Stimulated activated CD4-positive, alpha-beta T cell treated with anti-CD3 and anti-CD28 coated beads, Interleukin-2, amount 100 ng/mL, for 24 hours (primary cell): ENCODE measurements at places on chromosomes 3 and 15.
A peak's percentile ranks its signal among the peaks of the same experiment; 100 is the strongest.

- DNase-seq, result no peak
Observed at GRCh38 chr3:112046599-112046998, 12.1 kb downstream of the TMPRSS7 start.

DNA sequence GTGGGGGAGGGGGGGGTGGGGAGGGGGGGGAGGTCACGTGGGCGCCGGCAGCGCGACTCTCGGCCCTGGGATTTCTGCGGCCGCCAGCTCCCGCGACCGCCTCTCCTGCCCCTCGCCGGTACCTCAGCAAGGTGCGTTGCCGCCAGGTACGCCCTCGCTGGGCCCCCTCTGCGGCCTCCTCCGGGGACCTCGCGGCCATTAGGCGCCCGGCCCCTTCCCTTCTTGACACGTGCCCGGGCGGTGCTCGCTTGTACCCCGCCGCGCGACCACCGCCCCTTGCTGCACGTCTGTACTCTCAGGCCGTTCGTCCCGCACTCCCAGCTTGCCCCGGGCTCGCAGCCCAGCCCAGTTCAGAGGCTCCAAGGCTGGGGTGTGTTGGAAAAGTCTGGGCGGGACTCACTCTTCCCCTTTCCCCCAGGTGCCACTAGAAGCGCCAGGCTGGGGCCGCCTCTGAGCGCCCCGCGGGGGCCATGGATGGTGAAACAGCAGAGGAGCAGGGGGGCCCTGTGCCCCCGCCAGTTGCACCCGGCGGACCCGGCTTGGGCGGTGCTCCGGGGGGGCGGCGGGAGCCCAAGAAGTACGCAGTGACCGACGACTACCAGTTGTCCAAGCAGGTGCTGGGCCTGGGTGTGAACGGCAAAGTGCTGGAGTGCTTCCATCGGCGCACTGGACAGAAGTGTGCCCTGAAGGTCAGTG, at the start of gene MAPKAPK3:
MAPKAPK3 (plus strand) TSS at position 56 of the 696 bp plus-strand sequence; CDS start at position 471, 415 bp downstream.
- no peak for DNase-seq

GRCh38 chr15:82314769-82315518, 34.3 kb downstream of the GOLGA6L10 start:
- no peak for DNase-seq

GRCh38 chr3:102059145-102059943, 210.0 kb downstream of the NFKBIZ start:
- no peak for DNase-seq

DNA sequence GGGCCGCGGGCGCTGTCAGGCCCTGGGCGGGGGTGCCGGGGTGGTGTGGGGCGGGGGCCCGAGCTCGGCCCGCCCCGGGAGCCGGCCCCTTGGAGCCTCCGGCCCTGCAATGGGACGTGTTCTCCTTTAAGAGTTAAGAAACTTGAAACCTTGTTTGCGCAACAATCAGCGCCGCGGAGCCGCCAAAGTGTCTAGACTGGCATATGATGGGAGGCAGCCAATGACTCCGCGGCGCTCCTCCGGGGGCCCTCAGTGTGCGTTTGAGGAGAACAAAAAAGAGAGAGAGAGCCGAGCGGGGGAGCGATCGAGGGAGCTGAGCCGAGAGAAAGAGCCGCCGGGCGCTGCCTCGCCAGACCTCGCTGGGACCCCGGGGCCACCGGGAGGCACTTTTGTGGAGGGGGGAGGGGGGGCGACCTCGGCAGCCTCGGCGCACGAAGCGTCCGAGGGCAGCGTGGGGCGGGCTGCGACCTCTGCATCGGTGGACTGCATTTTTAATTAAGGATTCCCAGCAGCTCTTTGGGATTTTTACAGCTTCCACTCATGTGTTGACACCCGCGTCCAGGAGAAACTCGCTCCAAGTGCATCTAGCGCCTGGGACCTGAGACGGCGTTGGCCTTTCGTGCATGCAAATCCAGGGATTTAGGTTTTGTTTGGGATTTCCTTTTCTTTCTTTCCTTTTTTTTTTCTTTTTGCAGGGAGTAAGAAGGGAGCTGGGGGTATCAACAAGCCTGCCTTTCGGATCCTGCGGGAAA, at the start of gene SMAD6:
SMAD6 (plus strand) TSS at position 202 of the 752 bp plus-strand sequence. CDS start 1,023 bp downstream, outside the sequence.
- DNase-seq, result peak; percentile 78

DNA sequence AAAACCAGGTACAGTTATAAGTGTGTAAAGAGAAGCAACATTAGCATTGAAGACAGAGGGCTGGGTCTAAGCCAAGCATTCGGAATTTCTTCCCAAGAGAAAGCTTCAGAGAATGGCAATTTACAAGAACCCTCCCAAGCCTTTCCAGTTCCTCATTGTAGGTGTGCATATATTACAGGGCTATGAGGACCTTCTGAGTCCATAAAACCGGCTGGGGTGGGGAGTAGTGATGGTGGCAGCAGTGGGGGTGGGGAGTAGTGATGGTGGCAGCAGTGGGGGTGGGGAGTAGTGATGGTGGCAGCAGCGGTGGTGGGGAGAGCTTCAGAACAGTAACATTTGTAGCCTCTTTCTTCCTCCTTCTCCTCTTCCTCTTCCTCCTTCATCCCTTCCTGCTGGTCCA, 368.7 kb upstream of the UMPS start:
- no peak for DNase-seq

DNA sequence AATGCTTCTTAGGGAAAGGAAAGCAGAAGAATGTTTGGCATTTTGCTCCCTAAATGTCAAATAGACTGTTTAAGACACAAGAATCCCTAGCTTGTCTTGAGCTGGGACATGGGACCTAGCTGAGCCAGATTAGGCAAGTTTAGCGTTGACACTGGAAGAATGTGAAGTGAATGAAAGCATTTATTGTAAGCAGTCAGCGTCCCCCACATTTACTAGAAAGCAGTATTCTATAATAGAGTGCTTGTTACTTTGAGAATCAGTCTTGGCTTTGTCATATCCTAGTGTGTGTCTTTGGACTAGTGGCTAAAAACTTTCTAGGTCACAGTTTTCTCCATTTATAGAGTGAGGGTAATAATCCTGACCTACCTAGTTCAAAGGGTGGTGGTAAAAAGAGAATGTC, 161.6 kb downstream of the ADAMTSL3 start:
- no peak for DNase-seq

GRCh38 chr3:182682263-182683241, 110.8 kb upstream of the ATP11B start:
- peak; percentile 59 for DNase-seq

GRCh38 chr3:49609815-49610214, 55.5 kb downstream of the BSN start:
- DNase-seq, result no peak

DNA sequence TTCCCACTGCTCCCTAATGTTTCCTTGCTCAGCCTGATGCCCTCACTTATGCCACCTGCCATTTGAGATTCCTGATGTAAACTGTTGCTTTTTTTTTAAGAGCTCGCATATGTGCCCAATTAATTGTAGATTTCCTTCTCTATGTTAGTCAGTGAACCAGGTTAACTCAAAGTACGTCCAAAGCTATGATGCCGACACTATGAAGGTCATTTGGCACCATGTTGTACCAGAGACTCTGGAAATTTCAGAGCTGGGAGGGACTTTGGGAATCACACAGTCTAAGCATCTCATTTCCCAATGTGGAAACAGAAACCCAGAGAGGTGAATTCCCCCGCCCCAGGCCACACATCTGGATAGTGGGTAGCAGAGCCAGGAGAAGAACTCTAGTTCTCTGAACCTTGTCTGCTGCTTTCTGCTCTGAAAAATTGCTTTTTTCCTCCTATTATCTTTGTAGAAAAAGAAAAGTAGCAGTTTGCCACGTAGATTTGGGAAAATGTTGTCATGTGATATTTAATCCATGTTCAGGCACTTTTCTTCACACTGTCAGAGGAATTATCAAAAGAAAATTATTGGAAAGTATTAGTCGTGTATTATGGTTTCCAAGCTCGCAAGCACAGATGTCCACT, 38.5 kb upstream of the TNFAIP8L3 start:
- no peak for DNase-seq

DNA sequence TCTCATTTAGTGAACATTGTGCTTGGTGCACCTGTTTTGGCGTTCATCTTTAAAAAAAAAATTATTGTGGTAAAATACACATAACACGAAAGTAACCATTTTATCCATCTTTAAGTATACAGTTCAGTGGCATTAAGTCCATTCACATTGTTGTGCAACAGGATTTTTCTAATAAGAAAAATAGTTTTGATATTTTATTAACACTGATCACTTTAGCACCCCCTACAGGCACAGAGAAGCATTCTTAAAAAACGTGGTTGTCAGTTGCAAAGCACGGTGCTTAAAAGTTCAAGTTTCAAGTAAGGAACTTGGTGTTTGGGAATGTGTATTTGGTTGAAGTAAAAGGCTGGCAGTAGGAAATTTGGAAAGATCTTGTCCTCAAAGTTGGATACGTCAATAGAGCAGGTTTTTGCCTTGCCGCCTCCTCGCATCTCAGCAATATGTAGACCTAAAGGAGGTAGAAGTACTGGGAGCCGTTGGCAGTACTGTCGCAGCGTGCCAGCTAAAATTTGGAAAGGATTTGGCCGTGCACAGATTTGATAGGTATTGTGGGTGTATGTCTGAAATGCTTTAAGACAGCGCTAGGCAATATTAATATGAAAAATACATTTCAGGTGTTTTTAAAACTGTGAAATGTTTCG, 110.4 kb downstream of the LRRC28 start:
- no peak for DNase-seq

DNA sequence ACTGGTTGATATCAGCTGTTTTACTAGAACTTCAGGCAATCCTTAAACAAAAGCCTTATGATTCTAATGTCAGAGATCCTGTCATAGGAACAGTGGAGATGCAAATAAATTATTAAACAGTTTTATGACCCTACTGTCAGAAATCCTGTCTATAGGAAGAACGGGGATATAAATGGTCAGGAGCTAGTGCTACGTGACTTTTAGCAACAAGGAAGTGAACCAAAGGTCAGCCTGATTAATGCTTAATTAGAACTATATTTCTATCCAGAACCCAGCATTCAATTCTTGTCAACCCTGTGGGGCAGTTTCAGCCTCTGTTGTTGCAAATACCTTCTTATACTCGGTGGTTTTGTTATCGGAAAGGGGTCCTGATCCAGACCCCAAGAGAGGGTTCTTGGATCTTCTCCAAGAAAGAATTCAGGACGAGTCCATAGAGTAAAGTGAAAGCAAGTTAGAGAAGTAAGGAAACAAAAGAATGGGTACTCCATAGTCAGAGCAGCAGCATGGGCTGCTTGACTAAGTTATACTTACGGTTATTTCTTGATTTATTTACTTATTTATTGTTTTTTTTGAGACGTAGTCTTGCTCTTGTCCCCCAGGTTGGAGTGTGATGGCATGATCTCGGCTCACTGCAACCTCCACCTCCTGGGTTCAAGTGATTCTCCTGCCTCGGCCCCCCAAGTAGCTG, 59.9 kb upstream of the RNU6-1 start:
- no peak for DNase-seq

DNA sequence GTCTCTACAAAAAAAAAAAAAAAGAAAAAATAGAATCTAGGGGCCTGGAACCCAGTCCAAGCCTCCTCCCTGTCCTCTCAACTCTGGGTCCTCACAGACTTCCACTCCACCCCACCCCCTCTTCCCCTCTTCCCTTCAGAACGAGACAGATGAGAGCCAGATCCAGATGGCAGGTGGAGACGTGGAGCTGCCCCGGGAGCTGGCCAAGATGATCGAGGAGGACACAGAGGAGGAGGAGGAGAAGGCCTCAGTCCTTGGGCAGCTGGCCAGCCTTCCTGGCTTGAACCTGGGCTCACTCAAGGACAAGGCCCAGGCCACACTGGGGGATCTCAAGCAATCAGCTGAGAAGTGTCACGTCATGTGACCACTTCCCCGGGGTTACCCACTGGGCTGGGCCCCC, 3.6 kb downstream of the CPLX3 start:
- no peak for DNase-seq

DNA sequence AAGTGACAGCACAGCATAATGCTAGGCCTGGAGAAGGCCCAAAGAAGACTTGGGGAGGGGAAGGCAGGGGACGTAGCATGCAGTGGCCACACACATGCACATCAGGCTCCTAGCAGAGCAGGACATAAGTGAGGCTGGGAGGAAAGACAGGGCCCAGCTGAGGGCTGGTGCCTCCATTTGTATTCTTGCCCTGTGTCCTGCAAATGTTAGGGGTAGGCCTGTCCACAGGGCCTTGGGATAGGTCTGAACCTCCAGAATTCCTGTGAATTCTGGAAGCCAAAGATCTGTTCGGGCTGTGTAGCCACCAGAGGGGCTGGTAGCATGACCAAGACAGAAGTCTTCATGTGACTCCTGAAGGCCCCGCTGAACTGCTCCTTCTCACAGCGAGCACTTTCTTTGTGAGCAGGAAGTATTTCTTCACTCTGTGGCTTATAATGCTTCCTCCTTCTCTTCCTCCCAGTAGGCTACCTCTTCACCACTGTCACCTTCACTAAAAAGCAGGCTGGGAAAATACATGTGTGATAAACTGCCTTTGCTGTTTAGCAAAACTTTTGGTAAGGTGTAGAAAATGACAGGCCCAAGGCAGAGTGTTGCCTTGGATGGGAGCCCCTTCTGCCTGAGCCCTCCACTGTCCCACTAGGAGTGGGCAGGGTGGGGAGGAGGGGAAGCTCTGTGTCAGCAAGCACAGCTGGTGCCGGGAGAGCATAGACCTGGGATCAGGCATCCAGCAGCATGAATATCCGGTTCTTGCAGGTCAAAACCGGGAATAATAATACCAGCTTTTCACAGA, 8.4 kb downstream of the CERS3 start:
- DNase-seq, result no peak

DNA sequence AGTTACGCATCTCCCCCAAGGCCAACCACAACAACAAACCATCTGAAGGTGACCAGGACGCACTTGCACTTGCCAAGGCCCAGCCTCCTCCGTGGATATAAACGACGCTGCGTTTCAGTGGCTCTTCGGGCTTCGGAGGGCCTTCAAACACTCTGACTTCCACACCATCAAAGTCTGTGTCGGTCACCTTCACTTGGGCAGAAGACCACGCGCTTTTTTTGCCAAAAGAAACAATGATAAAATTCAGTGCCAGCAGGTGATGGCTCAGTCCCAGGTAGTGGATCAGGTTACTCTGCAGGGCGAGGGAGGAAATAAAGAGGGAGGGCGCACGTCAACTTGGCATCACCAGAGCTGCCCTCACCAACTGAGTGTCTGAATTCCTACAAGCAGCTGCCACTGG, 63.0 kb downstream of the NCEH1 start:
- no peak for DNase-seq

- no peak for DNase-seq
Observed at GRCh38 chr15:40058476-40059140, 19.6 kb upstream of the SRP14 start.

DNA sequence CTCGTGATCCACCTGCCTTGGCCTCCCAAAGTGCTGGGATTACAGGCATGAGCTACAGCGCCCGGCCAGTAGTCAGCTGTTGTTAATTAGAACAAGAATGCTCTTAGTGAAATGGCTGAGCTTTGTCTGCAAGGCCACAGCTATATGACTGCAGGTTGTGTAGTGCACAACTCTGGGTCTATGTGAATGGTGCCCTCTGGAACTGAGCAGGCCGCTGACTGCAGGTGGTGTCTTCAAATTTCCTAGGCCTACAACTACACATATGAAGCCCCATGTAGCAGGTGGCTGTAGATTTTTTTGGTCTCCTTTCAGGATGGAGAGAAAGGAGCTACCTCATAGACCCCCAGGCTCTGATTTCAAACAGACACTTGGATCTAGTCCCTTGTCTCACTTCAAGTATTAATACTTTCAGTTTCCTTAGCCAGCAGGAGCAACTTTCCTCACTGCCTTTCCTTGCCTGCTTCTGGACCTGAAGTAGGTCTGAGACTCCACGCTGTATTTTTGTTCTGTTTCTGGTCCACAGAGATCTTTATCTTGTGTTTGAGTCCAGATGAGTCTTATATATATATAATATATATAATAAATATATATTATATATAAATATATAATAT, 86.9 kb downstream of the C3orf80 start:
- DNase-seq, result no peak
